Keratinocyte (primary cell): ENCODE measurements at places on chromosomes 13 and 19.

DNA sequence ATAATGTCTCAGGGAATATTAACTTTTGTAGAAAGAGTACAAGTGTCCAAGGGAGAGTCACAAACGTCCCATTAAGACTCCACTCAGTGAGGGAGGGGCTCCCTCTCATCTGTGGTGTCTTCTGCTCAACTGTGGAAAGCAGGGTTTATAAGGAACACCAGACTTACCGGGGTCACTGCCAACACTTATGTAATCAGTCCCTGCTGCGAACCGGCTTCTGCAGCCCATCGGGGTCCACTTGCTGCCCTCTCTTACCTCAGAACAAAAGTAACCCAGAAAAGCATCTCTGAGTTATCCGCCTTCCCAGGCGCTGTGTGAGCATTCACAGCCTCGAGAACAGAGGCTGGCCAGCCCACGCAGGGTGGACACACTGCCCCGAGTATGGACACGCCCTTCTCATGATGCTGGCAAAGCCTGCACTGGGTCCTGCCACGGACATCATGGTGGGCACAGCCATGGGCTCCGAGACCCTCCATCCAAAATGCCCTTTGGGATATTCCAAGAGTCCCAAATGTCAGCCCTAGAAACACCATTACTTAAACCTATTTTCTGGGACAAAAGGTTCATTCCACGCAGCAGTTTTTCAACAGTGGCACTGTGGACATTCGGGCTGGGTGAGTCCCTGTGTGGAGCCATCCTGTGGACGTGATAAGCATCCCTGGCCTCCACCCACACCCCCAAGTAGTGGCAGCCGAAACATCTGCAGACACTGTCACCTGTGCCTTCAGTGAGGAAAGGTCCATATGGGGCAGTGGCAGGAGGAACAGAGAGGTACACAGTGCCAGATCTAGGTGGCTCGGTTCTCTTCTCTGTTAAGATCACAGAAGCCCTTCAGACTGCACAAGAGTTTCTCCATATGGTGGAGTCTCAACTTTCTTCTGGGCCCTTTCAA, 63.9 kb downstream of the STK24 start:
- peaks cover 26% of the 10 kb centered on the region for H3K4me1 ChIP-seq
- no peak for DNase-seq
- H3K27ac ChIP-seq: no peak overlapping the region
- H3K27me3 ChIP-seq: no peaks in the 10 kb centered on the region
- no peak overlapping the region for H3K4me3 ChIP-seq

DNA sequence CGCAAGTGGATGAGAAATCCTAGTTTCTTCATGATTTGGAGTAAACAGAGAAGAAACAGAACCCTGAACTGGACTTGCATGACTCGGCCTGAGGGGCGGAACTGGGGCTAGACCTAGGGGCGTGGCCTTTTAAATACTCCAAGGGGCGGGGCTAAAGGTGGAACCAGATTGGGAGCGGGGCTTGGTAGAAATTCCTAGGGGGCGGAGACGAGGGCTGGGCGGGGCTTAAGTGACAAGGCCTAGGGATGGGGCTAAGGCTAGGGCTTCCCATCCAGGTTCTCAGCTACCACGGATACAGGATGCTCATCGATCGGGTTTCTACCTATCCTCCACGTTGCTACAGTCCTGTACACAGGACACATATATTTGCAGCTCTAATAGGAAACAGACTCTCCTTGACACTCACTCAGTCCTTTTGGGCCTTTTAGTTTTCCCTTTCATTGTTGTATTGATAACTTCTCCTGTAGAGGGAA, 372 bp upstream of the ZNF699 start:
- DNase-seq: peak; percentile 70
- H3K4me1 ChIP-seq: peaks cover 11% of the 10 kb centered on the region
- H3K36me3 ChIP-seq: peaks cover under 1% of the 10 kb centered on the region
- peak overlapping the region; percentile 58 for H3K4me3 ChIP-seq

GRCh38 chr13:28246891-28247290, 108.5 kb downstream of the PAN3 start:
- no peak overlapping the region for H3K4me3 ChIP-seq
- no peaks in the 10 kb centered on the region for H3K27me3 ChIP-seq
- no peak overlapping the region for H3K27ac ChIP-seq
- no peaks in the 10 kb centered on the region for H3K4me1 ChIP-seq

DNA sequence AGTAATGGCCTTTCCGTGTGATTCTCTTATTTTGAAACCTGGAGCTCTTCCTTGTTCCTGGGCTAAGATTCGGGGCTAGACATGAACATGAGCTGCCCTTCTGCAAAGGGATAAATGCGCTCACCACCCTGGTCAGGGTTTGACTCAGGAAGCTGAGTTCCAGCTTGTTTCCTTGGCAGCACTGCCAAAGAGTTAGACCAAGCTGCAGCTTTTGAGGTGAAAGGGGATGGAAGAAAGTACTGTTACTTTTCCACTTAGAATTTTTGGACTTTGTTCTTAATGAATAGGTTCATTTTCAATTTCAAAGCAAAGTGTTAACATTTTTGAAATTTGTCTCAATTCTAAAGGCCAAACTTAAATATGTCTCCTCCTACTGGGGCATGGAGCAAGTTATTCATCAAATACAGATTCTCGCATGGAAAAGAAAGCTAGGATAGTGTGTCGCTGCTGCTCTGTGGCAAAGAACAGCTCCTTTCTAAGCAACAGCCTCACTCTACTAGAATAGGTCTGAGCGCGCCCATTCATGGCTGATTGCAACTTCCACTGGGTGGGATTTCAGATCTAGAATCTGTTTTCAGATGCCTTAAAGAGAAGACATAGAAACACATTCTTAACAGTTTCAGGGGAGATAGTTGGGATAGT, 2.2 kb downstream of the RGCC start:
- no peak for DNase-seq
- no peak overlapping the region for H3K27ac ChIP-seq
- peaks cover 24% of the 10 kb centered on the region for H3K4me1 ChIP-seq
- no peak overlapping the region for H3K4me3 ChIP-seq

DNA sequence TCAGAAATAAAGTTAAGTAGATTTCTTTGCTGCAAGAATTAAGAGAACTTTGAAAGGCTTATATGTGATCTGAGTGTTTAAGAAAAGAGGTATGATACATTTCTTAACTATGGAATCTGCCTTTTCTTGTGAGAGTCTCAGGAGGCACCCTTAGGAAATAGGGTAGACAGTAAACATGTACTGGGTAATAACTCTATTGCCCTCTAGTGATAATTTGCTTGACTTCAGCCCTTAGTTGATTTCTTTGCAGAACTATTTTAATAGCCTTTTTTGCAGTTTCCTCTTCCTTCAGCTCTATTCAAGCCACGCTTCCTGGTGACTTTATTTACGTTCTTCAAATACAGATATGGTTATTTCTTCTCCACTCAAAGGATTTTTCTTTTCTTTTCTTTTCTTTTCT, 37.0 kb upstream of the CCNA1 start:
- no peaks in the 10 kb centered on the region for H3K4me1 ChIP-seq
- H3K27me3 ChIP-seq: no peaks in the 10 kb centered on the region
- no peaks in the 10 kb centered on the region for H3K36me3 ChIP-seq
- H3K27ac ChIP-seq: no peak overlapping the region
- DNase-seq: no peak

- no peak overlapping the region for H3K4me3 ChIP-seq
- no peaks in the 10 kb centered on the region for H3K4me1 ChIP-seq
Observed at GRCh38 chr13:25067064-25067463, 28.9 kb upstream of the PABPC3 start.

- H3K4me3 ChIP-seq: no peak overlapping the region
- no peak for DNase-seq
- peaks cover 3% of the 10 kb centered on the region for H3K27me3 ChIP-seq
- no peaks in the 10 kb centered on the region for H3K4me1 ChIP-seq
Observed at GRCh38 chr19:17743874-17744580, 7.2 kb upstream of the FCHO1 start.

- no peak overlapping the region for H3K4me3 ChIP-seq
- H3K4me1 ChIP-seq: no peaks in the 10 kb centered on the region
- H3K36me3 ChIP-seq: peaks cover 9% of the 10 kb centered on the region
- H3K27me3 ChIP-seq: no peaks in the 10 kb centered on the region
- DNase-seq: no peak
Observed at GRCh38 chr19:2417881-2418406, 9.4 kb downstream of the TIMM13 start.

- H3K4me3 ChIP-seq: no peak overlapping the region
- no peak overlapping the region for H3K27ac ChIP-seq
- H3K27me3 ChIP-seq: no peaks in the 10 kb centered on the region
- H3K4me1 ChIP-seq: peaks cover 64% of the 10 kb centered on the region
Observed at GRCh38 chr13:79497852-79498251, 16.9 kb downstream of the NDFIP2 start.

DNA sequence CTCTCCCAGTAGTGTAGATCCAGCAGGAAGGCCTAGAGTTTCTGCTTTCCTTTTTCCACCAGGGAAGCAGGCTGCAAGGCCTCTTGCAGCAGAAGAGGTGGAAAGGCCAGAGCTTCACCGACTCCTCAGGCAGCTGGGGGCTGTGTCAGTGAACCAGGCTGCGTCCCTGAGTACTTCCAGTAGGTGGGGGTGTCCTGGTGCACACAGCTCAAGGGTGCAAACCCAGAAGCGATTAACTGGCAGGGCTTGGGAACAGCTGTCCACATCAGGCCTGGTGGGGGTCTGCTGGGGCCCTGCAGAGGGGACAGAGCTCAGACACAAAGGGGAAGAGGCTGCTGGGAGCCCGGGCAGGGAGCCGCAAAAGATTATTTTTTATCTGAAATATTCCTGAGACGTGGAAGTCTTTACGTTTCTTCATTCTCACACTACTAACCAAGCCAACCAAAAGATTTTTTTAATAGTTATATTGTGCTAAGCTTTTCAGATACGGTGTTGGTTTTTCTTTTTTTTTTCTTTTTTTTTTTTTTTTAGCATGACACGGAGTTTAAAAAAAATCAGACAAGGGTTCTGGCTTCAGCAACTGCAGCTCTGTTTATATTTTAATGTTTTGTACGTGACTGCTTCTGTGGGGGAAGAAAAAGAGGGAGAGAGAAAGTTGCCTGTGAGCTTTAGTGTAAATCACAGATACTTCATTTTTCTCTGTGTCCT, 11.0 kb downstream of the TSHZ3 start:
- no peaks in the 10 kb centered on the region for H3K27me3 ChIP-seq
- no peaks in the 10 kb centered on the region for H3K36me3 ChIP-seq
- H3K4me1 ChIP-seq: peaks cover 41% of the 10 kb centered on the region
- no peak overlapping the region for H3K4me3 ChIP-seq
- DNase-seq: no peak

GRCh38 chr19:2727640-2727944, 6.4 kb upstream of the DIRAS1 start:
- peaks cover 20% of the 10 kb centered on the region for H3K27me3 ChIP-seq
- peaks cover 1% of the 10 kb centered on the region for H3K36me3 ChIP-seq
- no peak overlapping the region for H3K27ac ChIP-seq
- no peak for DNase-seq
- peaks cover 15% of the 10 kb centered on the region for H3K4me1 ChIP-seq

GRCh38 chr13:82116422-82116989, 1765.8 kb downstream of the SLITRK1 start:
- no peak overlapping the region for H3K27ac ChIP-seq
- DNase-seq: no peak
- H3K4me1 ChIP-seq: no peaks in the 10 kb centered on the region
- H3K36me3 ChIP-seq: no peaks in the 10 kb centered on the region

DNA sequence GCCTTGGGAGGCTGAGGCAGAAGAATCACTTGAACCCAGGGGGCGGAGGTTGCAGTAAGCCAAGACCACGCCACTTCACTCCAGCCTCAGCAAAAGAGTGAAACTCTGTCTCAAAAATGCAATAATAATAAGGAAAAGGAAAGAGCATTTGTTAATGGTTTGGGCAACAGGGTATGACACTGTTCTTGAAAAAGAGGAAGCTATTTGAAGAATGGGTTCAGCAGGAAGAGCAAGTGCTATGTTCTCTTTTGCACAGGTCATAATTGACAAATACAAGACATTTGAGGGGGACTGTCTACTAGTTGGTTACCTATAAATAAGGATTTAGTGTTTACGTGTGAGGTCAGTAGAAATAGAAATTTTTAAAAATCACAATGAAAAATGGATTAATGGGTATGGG, 218.3 kb downstream of the DCT start:
- no peak overlapping the region for H3K27ac ChIP-seq
- no peaks in the 10 kb centered on the region for H3K27me3 ChIP-seq
- no peak for DNase-seq
- peaks cover 5% of the 10 kb centered on the region for H3K4me1 ChIP-seq

GRCh38 chr13:41222259-41222852, 28.0 kb upstream of the KBTBD7 start:
- H3K4me1 ChIP-seq: peaks cover 10% of the 10 kb centered on the region
- peak; percentile 46 for DNase-seq
- H3K4me3 ChIP-seq: no peak overlapping the region
- H3K27me3 ChIP-seq: no peaks in the 10 kb centered on the region
- H3K27ac ChIP-seq: no peak overlapping the region

GRCh38 chr19:43541920-43542650, 9.1 kb downstream of the ZNF575 start:
- H3K36me3 ChIP-seq: peaks cover 23% of the 10 kb centered on the region
- no peaks in the 10 kb centered on the region for H3K27me3 ChIP-seq
- no peak overlapping the region for H3K27ac ChIP-seq
- DNase-seq: no peak
- H3K4me1 ChIP-seq: no peaks in the 10 kb centered on the region

DNA sequence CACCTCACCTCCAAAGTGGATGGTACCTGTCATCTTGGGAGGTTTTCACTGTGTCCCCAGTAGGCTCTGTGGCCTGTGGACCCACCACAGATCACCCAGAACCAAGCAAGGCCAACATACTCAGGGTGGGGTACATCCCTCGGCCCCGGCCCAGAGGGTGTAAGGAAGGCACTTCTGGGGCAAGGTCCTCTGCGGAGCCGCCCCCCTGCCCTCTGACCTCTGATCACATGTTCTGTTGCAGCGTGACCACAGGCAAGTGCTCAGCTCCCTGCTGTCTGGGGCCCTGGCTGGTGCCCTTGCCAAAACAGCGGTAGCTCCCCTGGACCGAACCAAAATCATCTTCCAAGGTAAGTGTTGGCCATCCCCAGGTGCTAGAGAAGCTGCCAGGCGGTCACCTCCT, 36.7 kb downstream of the TMEM161A start:
- H3K4me3 ChIP-seq: no peak overlapping the region
- H3K4me1 ChIP-seq: no peaks in the 10 kb centered on the region
- H3K27ac ChIP-seq: no peak overlapping the region

- no peak overlapping the region for H3K4me3 ChIP-seq
- peaks cover 19% of the 10 kb centered on the region for H3K4me1 ChIP-seq
- no peaks in the 10 kb centered on the region for H3K27me3 ChIP-seq
- no peaks in the 10 kb centered on the region for H3K36me3 ChIP-seq
Observed at GRCh38 chr19:47595944-47596343, 13.0 kb upstream of the BICRA start.

DNA sequence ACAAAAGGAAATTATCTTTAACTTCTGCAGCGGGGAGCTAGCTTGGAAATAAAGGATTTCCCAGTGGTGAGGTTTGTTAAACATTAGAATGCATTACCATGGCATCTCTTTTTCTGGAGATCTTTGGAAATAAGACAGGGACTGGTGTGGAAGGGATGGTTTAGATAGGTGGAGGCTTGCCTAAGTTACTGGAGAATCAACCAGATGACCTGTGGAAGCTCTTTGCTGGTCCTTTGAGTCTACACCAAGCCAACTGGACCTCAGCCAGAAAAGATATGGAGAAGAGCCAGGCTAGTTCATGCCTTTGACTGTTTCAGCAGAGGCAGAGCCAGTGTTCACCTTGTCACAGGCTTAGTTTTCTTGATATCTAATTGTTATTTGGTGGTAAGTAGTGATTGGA, 134.7 kb downstream of the KCNRG start:
- no peaks in the 10 kb centered on the region for H3K4me1 ChIP-seq
- H3K27ac ChIP-seq: no peak overlapping the region
- H3K36me3 ChIP-seq: no peaks in the 10 kb centered on the region
- no peak overlapping the region for H3K4me3 ChIP-seq
